Right ventricle myocardium superior (tissue), 1 donor: ENCODE measurements at places on chromosomes 11 and 22.

- no peak for DNase-seq
Observed at GRCh38 chr22:46432164-46433068, 96.9 kb downstream of the TRMU start.

DNA sequence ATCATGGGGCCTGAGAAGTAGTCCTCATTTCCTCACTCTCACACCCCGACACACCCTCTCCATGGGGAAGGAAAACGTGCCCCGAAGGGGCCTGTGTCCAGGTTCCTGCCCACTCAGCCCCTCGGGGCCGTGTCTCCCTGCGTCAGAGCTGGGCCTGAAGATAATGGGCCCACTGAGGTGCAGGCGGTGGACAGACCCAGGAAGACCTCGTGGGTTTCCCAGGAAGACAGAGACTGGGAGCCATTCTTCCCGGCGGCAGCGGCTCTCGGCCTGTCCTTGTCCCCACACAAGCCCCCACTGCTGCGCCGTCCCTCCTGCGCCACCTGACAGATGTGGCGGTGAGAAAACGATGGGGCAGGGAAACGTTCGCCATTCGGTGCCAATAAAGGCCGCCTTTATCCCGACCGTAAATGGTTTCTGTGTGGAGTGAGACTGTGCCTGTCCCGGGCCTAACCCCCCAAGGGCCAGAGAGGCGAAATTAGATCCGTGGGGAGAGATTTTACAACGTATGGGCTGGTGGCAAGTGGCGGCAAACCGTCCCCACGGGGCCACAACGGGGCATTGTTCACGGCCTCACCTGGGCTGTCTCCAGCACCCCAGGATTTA lies 89.0 kb downstream of the CDKN1C start:
- DNase-seq, result peak; percentile 13

DNA sequence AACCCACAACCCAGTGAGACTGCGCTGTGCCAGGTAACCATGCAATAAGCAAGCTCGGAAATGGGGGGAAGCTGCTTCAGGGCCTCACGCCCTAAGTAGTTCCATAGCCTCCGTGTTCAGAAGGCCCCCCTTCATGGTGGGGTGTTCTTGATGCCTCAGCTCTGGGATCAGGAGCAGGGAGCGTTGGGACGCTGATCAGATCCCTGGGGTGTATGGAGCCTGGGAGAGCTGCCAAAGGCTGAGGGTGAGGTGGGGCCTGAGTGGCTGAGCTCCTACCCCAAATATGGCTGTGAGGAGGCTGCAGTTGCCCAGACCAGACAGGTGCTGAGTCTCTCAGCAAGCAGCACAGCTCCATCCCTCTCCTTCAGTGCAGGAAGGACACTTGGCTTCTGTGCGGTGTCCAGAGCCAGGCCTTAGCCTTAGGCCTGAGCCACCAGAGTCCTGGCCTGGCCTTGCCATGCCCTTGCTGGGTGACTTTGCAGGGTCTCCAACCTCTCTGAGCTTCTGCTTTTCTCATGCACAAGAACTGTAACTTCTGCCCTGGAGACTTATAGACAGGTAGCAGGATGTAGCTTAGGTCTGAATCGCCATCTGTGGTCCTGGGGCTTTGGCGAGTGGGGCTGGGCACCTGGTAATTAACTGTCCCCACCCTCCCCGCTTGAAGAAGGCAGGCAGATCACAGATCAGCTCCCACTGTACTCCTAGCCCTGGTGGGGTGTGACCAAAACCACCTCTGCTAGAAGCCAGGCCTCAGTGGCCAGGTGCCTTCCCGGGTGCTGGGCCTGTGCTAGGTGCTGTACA lies 5.3 kb downstream of the MMP11 start:
- peak; percentile 76 for DNase-seq

DNA sequence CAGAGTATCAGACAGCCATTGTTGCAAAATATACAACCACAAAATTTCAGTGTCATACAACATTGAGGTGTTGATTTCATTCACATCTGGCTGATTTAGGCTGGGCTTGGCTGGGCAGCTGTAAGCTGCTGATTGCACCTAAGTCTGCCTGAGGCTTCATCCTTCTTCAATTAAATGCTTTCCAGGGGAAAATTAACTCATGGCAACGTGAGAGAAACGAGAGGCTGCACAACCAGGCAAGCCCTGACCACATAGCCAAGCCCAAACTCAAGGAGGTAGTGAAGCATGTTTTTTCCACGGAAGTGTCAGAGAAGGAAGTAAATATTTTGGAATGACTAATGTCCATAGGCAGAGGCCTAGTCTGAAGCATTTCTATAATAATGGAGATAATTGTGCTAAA lies 273.8 kb upstream of the ZC3H12C start:
- DNase-seq, result no peak

DNA sequence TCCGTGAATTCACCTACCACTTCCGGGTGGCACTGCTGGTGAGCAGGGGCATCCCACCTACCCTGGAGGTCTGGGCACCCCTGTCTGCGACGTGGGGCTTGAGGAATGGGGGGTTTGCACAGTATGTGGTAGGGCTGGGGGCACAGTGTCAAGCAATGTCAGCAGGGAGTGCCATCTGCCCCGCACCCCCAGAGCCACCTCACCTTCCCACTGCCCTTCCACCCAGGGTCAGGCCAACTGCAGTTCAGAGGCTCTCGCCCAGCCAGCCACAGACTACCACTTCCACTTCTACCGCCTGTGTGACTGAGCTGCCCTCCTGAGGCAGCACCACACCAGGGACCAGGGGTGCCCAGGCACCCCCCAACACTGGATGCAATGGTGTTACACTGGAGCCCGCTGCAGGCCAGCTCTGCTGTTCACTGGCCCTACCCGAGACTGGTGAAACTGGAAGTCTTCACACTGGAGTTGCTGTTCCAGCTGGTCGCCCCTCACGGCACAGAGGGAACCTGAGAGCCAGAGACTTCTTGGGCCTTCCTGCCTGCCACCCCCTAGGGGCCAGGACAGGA lies 6.5 kb downstream of the TMEM258 start:
- DNase-seq, result no peak

GRCh38 chr11:14273895-14274294 lies 85.1 kb downstream of the RRAS2 start:
- no peak for DNase-seq

DNA sequence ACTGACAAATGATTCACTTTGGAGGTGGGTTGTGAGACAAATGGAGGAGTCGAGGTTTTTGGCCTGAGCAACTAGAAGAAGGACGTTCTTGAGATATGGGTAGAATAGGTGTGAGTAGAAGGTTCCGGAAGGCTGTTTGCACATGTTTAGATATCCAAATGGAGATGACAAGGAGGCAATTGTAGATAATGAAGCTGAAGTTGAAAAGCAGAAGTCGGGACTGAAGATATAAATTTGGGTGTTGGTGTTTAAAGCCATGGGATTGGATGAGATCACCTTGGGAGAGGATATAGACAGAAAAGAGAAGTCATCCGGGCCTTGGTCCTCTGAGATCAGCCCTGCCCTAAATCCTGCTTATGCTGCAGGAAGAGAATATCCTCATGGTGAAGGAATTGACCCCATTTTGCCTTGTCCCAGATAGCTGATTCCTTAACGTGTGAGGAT lies 75.5 kb upstream of the CD44 start:
- DNase-seq, result no peak
